ENCODE measurements at places on chromosomes 6 and 20. TPM values are rescaled to one million over a fixed set of nuclear protein-coding genes. Genes with fewer than 3 reads are reported as not detected.

The TRAPPC3L gene
- total RNA-seq = not detected

The MOCS3 gene
- 11.7 TPM for total RNA-seq

The MOG gene
- not detected for total RNA-seq

The MAPK13 gene
- total RNA-seq = not detected

The MARCKS gene
- total RNA-seq = 55.4 TPM

GRCh38 chr6:154648888-154649205, 84.4 kb upstream of the SCAF8 start:
- no peak for DNase-seq

DNA sequence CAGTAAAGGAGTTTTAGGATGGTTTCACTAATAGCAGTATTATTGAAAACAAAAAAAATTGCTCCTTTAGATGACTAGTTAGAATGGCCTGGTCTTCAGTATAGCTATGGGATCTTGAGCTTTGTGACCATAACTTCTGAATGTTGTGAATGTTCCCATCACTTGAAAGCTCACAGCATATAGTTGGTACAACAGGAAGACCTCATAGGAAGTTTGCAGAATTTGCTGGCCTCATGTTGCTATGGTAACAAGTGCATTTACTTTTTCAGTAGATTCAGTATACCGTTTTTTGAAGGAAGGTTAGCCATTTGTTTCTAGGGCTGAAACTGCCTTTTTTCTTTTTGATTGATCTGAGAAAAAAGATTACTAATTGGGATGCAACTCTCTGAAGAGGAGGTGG, 8.3 kb downstream of the PHF3 start:
- peak; percentile 12 for DNase-seq

GRCh38 chr6:36376742-36377141, 10.7 kb downstream of the ETV7 start:
- no peak for DNase-seq

DNA sequence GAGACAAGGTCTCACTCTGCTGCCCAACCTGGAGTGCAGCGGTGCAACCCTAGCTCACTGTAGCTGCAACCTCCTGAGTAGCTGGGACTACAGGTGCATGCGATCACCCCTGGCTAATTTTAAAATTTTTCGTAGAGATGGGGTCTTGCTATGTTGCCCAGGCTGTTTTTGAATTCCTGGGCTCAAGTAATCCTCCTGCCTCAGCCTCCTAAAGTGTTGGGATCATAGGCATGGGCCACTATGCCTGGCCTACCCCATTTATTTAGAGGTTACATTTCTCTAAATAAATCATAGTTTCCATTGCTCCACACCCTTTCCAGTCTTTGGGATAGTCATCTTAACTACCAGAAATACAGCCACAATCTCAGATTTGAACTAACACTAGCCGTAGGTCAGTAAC, 134.7 kb upstream of the CITED2 start:
- DNase-seq = no peak

DNA sequence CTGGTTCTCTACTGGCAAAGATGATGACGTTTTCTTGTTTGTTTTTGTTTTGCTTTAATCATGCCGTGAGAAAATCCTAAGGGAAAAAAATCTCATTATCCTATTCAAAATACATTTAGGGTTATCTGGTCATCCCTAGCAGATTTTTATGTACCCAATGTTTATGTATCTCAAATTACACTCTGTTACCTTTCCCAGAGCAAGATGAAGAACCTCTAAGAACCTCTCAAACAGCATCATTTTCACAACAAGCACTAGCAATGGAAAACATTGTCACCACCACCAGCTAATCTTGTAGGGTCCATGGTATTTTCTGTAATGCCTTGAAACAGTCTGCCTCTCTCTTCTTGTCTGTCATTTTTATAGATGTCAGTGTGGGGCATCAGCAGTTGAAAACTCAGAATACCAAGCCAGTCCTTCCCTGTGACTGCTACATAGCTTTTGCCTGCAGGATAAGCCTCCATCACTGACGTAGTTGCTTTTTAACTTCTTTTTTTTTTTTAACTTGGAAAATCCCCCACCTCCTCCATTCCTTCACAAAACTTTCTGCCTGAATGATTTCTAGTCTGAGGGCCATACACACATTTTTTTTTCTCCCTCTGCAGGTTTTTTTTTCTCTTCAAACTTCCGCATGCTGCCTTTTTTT, 2.4 kb upstream of the SNAP25 start:
- no peak for DNase-seq

GRCh38 chr6:164142322-164142721, 727.8 kb downstream of the QKI start:
- no peak for DNase-seq

- peak; percentile 50 for DNase-seq
These were observed 56.5 kb upstream of the DST start for GRCh38 chr6:56699066-56699654.

DNA sequence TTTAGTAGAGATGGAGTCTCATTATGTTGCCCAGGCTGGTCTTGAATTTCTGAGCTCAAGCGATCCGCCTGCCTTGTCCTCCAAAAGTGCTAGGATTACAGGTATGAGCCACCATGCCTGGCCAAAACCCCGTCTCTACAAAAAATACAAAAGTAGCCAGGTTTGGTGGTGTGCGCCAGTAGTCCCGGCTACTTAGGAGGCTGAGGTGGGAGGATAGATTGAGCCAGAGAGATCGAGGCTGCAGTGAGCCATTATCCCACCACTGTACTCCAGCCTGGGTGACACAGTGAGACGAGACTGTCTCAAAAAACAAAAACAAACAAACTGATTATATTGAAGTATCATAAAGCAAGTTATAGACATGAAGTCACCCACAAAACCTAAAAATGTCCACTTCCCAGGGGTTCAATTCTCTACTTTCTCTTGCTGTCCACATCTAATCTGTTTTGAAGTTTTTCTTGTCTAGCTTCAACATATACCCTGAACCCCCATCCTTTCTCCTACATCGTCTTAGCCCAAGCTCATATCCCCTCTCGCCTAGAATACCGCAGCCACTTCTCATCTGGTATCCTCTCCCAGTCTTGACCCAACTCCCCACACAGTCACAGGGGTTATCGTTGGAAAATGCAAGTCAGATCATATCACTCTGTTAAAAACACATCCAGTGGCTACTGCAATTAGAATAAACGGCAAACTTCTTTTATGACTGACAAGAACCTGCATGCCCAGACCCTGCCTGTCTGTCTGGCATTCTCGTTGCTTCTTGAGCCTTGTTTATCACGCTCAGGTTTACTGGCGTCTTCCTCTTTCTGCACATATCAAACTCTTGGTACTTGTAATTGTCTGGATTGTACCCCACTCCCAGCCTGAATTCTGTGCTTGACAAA, 20.1 kb upstream of the NCOA3 start:
- no peak for DNase-seq

DNA sequence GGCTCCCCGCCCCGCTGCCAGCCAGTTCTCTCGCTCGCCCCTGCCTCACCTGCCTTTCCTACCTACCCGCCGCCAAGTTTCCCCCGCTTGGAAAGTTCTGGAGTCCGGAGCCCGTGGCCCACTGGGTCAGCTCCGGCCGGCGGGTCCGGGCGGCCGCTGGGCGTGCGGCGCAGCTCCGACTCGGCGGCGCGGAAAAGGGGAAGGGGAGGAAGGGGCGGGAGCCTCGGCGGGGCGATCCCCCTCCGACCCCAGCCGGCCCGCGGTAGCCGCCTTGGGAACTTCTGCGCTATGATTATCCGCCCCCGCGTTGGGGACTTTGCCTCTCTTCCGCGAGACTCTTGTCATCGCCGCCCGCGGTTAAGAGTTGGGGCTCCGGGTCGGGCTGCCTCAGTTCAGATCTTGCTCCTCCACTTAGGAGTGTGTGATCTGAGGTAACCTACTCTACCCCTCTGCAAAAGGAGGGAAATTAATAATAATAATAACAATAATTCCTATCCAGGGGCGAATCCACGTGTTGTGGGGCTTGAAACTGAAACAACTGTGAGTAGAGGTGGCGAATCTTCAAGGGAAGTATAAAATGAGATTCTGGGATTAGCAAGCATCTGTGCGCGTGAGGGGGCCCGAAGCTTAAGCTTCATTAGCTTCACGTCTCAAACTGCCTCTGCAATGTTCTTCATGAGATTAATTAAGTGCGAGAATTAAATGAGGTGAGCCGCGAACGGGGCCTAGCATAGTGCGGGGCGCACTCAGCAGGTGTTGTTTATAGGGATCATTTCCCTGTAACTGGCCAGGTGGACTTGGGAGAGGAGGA, 30.8 kb downstream of the SF3B5 start:
- no peak for DNase-seq

DNA sequence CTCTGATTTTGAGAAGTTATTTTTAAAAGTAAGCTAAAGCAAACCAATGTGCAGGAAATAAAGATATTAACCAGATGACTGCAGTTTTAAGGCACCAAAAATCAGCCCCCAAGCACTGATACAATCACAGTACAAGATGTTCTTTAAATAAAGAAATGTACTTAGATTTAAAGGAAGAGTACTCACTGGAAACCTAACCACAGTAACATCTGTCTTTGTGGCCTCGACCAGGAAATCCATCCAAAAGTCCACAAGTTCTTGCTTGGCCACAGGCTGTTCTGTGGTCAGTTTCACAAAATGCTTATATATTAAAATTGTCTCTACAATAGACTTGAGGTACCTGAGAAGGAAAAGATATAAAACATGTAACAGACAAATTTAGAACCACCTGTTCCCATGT, 105.9 kb upstream of the MAP7 start:
- DNase-seq = no peak

DNA sequence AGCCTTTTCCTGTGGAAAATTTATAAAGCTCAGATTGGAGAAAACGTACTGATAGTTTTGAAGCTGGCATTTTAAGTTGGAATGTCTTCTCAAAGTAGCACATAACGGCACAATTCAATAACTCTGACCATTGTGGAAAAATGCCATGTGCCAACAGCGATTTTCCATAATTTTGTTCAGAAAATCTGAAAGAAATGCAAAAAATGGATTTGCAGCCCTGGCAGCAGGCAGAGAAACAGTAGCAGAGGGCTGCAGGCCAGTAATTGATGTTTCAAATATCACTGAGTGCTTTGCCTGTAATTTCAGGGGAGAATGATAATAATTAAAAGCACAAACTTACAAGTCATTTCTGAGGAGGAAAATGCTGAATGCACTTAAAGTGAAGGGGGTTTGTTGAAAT, 507.4 kb downstream of the MAFB start:
- DNase-seq = no peak

DNA sequence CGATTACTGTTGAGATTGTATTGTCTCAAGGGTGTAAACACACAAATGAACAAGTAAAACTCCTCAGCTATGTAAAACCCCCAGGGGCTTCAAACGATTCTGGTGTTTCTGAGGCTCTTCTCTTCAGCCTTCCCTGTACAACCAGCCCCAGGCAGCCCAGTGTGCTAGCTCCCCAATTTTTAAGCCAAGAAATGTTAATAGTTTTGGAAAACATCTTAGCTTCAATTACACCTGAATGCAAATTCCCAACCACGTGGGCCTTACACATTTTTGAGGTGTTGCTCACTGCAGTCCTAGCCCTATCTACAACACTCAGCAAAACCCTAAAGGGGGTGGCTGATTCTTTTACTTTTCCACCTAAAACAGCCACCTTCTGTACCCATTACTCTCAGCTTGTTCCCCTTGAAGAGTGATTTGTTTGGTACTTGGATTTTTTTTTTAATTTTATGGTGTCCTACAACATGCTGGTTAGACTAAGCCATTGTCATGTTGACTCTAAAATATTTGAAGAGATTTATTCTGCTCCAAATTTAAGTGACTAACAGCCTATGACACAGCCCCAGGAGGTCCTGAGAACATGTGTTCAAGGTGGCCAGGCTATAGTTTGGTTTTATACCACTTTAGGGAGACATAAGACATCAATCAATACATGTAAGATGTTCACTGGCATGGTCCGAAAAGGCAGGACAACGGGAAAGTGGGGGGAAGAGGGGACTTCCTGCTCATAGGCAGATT, 48.7 kb downstream of the ADAT2 start:
- no peak for DNase-seq

DNA sequence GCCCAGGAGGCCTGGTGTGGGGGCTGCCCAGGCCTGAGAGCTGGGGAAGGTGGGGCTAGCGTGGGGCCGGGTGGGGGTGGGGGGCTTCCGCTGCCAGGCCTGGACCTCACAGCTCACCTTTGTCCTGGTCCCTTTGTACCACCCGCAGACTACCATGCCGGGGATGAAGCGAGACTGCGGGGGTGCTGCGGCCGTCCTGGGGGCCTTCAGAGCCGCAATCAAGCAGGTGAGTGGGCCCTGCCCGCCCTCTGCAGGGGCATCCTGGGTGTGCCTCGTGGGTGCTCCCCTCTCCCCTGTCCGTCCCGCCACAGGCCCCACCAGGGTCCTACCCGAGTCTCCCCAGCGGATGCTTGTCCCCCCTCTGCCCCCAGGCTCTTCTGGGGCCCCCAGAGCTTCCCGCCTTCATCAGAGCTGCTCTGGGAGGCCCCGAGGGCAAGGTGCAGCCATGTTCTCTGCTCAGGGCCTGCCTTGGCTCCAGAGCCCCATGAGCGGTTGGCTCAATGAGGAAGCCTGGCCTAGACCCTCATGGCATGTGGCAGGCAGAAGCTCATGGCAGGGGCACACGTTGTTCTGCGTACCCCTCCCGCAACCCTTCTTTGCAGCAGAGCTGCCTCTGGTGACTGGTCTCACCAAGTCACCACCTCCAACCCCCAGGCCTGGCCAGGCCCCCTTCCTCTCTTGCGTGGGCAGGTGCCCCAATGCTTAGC, 14.5 kb downstream of the NPEPL1 start:
- no peak for DNase-seq

GRCh38 chr20:17161673-17162481, 65.0 kb upstream of the PCSK2 start:
- peak; percentile 26 for DNase-seq

DNA sequence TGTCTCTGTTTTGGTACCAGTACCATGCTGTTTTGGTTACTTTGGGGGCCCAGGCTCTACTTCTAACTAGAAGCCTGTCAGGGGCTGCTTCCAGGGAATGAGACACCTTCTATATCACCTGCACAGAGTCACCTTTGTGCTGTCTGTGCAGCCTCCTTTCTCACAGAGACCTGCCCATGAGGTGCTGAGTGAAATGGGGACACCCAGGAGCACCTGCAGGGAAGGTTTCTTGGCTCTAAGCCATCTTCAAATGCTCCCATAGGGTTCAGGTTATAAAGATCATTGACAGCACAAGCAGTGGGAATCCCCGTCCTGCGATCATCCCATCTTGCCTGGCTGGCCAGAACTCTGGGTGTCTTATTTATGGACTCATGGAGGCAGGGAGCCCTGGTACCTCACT, 19.1 kb downstream of the GABRR2 start:
- no peak for DNase-seq

- DNase-seq = no peak
These were observed 6.5 kb upstream of the DDO start for GRCh38 chr6:110421749-110422443.

GRCh38 chr6:155185544-155185943, 78.3 kb upstream of the CLDN20 start:
- DNase-seq = no peak
